Umbilical cord (tissue), 2 donors: ENCODE measurements at places on chromosomes 6 and 20.

DNA sequence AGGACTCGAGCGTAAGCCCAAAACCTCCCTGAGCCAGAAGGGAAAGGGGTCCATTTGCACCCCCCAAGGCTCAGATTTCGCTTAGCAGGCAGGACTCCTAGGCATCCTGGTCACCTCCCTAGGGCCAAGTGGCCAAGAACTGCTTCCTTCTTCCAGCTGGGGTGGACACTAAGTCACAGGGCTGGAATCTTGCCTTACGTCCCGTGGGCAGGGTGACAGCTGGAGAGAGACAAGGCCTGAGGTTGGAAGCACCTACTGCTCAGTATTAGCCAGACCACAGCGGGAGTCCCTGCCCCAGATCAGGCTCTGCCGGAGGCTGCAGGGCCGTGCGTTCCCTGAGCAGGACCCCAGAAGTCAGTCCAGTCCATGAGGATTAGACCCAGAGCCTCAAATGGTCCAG lies 19.7 kb downstream of the LAMA5 start:
- no peak for DNase-seq

- no peak for DNase-seq
These were observed 1.0 kb downstream of the SALL4 start for GRCh38 chr20:51801122-51801822.

DNA sequence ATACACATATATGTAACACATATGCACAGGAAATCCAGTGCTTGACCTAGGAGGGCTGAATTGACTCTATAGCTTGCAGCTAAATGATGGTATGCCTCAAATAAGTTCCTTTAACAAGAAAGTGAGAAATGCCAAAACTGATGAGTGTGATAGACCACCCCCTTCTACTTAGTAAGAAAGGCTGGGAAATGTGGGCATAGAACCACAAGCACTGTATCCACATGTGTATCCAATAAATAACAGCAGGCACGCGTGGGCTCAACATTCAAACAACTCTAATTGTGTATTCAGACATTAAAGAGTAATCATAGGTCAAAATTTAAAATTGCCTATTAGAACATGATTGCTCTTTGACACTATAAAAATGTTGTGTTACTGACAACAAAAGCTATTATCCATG lies 54.1 kb downstream of the FAM83B start:
- DNase-seq: no peak

DNA sequence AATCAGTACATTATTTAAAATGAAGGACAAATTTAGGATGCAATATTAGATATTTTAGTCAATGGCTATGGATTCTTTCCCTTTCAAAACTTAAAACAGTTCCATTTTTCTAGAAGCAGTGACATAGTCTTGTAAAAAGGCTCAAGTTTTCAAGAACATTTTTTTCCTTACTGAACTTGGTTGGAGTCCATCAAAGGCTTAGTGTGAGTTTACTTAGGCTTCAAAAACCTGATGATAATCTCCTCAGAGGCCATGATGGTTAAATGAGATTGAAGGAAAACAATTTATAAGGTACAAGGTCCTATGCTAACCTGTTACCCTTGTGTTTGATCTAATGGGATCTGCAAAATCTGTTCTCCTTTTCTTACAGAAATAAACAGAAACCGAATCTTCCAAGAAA lies 531.8 kb downstream of the UTRN start:
- peak; percentile 48 for DNase-seq

DNA sequence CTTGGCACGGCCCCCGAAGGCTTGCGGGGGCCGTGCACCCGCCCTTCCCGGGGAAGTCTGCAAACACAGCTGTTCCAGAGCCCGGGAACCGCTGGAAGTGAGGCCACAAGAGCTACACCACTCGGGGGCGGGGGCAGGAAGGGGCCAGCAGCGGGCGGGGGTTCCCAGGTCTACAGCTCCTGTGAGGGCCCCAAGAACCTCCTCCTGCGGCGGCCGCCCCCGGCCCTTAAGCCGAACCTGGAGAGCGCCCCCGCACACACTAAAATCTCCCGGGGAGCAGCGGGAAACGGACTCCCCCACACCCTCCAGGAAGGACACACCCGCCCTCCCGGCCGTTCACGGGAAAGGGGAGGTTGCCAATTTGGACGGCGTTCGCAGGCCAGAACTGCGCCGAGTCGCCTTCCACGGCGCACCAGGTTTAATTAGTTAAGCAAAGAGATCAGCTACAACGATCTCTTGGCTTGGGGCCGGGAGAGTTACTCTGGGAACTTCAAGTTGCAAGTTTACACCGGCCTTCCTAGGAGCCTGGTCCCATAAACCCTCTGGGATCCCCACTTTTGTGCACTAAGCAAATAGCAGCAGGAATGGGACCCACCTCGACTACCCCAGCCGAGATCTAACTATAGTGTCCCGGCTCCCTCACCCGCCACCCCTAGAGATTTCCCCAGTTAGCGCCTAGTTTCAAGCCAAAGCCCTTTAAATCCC lies 1.7 kb downstream of the JAG1 start:
- DNase-seq: peak; percentile 61

GRCh38 chr20:1050440-1050839 lies 48.3 kb upstream of the RSPO4 start:
- DNase-seq: no peak

GRCh38 chr6:145704143-145704781 lies 31.1 kb downstream of the EPM2A start:
- peak; percentile 22 for DNase-seq

DNA sequence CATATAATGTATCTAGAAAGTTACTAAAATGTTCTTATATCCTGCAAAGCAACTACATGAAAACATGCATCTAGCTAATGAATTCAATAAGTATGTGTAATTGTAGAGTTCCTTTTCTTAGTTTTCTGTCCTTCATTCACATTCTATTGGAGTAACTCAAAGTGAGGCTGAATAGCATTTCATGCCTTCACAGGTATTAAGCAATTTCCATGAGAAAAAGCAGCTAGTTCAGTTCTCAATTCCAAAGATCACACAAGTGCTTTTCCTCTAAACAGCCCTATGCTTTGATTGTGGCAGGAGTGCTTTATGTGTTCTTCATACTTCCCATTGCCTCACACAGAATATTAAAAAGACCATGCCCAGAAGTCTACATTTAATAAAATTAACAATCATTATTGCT lies 274.9 kb downstream of the RFPL4B start:
- DNase-seq: no peak

DNA sequence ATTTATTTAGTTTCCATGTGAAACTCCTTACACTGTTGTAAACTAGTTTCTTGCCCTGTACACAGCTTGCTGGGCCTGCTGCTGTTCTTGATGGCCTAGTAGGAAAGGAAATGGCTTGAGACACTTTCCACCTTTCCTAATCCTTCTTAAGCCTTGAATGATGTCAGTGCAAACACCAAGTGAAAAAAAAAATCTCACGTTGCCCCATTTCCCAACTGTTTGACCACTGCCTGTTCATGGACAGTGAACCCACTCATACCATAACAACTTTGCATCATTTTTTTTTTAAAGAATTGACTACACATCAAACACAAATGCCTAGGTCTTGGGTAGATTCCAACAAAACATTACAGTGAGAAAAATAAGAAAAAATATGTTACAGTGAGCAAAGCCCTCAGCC lies 653.6 kb upstream of the FLRT3 start:
- no peak for DNase-seq

DNA sequence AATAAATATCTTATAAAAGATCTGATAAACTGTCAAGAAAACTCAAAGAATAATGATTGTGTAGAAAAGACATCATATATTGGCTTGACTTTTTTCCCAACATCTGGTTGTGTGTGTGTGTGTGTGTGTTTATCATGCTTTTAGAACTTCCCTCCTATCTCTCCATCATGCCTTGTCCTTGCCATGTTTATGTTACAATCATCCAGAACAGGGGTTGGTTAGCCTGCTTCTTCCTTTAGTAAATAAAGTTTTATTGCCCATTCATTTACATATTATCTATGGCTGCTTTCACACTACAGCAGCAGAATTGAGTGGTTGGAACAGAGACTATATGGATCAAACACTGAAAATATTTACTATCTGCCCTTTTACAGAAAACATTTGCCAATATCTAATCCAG lies 52.8 kb upstream of the RIPOR2 start:
- no peak for DNase-seq

DNA sequence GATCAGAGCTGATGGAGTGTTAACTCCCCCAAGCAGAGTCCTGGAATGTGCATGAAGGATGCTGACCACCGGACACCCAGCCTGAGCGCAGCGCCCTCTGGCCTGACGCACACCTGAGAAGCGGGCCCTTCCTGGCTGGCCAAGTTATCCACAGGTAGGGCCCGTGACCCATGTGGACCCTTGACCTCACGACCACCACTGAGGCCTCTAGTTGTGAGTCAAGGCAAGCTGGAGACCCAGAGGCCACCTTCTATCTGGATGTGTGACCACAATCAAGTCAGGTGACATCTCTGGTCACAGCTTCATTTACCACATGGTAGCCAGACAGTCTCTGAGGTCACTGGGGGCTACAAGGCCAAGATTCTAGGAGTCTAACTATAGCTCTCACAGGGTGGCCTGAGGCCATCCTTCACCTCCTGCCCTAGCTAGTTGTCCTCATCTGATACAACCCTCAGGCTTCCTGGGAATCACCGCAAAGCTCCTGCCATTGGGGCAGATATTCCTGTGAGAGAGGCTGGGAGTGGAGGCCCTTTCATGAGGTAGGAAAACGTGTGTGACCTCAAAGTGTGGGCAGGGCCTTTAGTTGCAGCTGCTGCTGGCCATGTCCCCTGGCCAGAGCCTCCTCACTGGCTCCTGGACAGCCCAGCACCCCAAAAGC lies 53.1 kb downstream of the DSTN start:
- DNase-seq: no peak

- DNase-seq: peak; percentile 67
These were observed 61.4 kb downstream of the BMP2 start for GRCh38 chr20:6828794-6829423.

- DNase-seq: no peak
These were observed 1379.2 kb upstream of the DEFB115 start for GRCh38 chr20:29878281-29878741.

DNA sequence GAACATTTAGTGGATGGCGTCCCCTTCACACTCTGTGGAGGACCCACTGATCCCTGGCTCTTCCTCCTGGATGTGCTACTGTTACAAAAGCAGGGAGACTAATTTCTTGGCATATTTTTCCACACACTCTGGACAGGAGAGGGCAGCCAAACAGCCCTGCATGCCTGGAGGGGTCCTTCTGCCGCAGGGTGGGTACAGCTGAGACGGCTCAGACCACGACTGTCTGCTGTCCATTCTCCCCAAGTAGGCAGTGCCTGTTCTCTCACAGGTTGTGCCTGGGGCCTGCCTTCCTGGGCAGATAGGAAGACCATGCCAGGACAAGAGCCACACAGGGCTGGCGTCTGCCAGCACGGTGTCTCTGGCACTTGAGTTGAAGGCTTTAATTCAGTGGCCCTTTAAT lies 260.1 kb downstream of the FOXC1 start:
- DNase-seq: no peak

GRCh38 chr6:95240514-95240913 lies 336.8 kb upstream of the MANEA start:
- no peak for DNase-seq

DNA sequence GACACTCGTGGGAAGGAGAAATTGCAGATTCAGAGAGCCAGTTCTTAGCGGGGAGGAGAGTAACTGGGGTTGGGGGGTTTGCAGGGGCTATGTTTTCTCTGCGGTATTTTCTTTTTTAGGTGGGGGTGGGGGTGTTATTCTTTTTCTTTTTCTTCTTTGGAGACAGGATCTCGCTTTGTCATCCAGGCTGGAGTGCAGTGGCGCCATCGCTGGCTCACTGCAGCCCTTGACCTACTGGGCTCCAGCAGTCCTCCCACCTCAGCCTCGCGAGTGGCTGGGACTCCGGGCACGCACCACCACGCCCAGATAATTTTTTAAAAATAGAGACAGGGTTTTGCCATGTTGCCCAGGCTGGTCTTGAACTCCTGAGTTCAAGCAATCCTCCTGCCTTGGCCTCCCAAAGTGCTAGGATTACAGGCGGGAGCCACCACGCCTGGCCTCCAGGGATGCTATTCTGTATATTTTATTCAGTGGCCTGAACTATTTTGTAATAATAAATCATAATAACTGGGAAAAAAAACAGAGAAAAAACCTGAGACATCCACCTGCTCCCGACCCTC lies 57.3 kb downstream of the UBE2V1 start:
- no peak for DNase-seq

DNA sequence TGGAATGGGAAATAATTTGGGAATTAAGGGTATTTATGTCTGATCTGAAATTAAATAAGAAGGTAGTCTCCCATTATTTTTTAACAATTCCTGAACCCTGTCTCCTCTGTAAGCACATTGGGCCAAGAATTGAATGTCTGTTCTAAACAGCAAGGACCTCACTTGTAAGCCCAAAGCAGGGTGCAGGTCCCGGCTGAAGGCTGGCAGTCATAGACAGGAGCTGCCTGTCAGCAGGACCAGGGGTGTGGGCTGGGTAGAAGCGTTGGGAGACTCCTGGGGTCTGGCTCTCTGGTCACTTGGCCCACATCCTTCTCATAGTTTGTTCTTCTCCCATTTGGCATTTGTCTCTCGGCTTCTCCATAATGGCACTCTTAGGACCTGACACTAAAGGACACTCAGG lies 75.6 kb downstream of the SNX9 start:
- no peak for DNase-seq

- DNase-seq: no peak
These were observed 72.0 kb upstream of the BACH2 start for GRCh38 chr6:90368601-90369000.

DNA sequence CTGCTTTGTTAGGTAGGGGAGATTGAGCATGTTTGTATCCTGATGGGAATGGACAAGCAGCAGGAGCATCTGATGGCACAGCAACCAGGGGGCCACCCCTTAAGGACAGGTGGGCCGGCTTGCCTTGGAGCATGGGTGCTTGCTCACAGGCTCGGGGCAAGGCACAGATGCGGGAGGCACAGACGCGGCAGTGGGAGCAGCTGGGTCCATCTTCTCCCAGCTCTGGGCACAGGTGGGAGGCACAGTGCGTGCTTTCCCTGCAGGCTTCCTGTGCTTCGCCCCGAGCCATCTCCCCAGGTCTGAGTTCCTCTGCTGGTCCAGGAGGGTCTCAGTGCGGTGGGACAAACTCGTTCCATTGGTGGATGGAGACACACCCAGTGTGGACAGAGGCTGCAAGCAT lies 73.6 kb upstream of the BHLHE23 start:
- DNase-seq: no peak

DNA sequence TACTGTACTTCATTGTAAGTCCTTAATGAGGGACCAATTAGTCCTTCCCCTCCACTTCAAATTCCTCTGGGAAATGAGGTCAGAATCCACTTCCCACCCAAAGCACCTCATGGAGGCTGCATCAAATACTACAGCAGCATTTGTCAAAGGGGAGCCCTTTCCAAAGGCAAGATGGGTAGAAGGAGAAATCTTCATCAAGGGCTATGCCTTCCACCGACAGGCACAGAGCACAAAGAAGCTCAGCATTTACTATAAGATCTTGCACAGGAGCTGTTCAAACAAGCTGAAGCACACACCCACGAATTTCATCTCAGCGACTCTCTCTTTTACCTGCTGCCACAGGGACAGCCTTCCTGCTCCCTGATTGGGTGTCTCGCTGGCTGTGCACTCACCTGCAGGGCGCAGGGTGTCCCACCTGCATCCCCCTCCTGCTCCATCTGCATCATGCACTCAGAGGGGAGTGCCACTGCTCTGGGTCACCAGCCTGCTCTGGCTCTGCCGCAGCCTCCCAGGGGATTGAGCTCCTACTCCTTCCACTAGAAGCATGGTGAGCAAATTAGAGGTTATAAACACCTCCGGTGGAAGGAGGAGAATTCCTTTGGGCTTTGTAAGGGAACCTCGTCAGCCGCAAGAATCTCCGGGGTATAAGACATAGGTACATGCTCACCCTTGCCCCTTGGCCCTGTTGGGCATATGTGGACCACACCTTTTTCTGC lies 164.5 kb downstream of the ATXN1 start:
- DNase-seq: peak; percentile 7
